ENCODE measurements at places on chromosomes 16 and 17. TPM values are rescaled to one million over a fixed set of nuclear protein-coding genes. Genes with fewer than 3 reads are reported as not detected.

The UTP4 gene
- total RNA-seq = 17.6 TPM

The PIRT gene
- not detected for total RNA-seq

The SECTM1 gene
- total RNA-seq = 3.0 TPM

The CBFA2T3 gene
- total RNA-seq = 11.0 TPM

The CDRT15L2 gene
- not detected for total RNA-seq

The ITGA2B gene
- total RNA-seq = 1.1 TPM

The KCNG4 gene
- not detected for total RNA-seq

The ABI3 gene
- 4.0 TPM for total RNA-seq

DNA sequence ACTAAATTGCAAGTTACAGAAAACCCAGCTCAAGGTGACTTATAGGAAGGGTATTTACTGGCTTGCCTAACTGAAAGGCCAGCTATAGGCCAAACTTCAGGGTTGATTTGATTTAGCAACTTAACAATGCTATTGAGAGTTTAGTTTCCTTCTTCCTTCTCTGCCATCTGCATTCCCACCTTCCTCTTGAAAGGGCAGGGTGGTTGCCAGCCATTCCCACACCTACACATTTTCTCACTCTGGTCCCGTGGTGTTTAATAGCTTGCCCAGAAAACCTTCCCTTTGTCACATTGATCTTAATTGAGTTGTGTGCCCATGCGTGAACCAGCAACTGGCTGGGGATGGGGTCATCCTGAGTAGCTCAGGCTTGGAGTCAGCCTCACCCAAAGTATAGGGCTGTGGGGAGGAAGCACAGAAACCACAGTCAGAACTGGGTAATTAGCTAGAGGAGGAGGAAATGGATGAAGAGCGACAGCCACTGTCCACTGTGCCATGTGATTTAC, 194.7 kb downstream of the SPECC1 start:
- DNase-seq = no peak

DNA sequence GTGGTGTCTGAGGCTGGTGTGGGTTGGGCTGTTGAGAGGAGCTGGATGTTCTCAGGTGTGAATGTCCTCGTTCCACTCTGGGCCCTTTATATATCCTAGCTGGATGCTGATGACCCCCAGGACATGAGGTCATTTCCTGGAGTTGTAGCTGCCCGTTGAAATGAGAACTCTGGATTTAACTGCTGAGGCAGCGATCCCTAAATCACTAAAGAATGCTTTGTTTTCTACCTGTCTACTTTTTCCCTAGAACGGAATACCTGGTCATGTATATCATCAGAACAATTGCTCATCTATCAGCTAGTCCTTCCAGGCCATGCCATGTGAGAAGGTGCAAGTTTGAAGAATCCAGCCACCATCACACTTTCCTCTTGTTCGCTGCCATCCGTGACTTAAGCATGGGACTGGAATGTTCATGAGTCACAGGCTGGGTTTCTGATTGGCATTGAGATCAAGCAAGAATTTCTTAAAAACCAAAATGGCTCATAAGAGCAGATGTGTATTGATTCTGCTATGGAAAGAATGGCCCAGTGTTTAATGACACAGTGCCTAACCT, at the start of gene KRTAP2-3:
KRTAP2-3 (minus strand) TSS at position 63 of the 553 bp plus-strand sequence. CDS start 64 bp downstream, outside the sequence.
- no peak for DNase-seq

- no peak for DNase-seq
These were observed 84.2 kb downstream of the TMC6 start for GRCh38 chr17:78044280-78044835.

DNA sequence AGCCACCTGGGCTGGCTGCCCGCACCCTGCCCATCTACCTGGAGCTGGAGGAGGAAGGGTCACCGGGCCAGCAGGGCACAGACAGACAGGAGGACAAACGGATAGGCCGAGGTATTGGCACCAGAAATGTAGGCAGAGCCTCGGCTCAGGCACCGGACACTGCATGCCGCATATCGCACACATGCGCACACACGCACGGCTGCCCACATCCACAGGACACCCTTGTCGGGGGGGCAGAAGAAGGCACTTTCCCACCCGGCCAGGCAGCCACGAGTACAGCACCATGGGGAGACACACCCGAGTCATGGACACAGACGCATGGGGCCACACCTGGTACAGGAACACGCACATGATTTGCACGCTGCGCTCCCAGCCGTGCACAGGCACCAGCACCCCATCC, 14.5 kb downstream of the CASKIN1 start:
- DNase-seq = no peak

- DNase-seq = no peak
These were observed 521.9 kb upstream of the HSBP1 start for GRCh38 chr16:83285921-83286320.

GRCh38 chr17:7203391-7203790, 16.2 kb downstream of the DLG4 start:
- no peak for DNase-seq

DNA sequence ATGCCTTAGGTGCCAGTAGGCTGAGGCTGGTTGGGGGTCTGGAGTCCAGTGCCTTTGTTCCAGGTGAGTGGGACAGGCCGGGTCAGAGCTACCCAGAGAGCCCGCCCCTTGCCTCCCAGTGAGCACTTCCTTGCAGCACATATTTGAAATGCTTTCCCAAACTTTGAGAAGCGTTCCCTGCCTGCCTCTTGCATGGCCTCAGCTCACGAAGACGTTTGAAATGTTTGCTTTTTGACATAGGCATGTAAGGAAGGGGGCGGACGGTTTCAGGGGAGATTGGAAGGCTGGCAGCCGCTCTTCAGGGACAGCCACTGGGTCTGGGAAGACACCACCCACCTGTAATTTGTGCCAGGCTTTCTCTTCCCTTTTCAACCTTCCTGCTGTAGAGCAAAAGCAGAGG, 5.1 kb upstream of the FOXL1 start:
- DNase-seq = no peak

DNA sequence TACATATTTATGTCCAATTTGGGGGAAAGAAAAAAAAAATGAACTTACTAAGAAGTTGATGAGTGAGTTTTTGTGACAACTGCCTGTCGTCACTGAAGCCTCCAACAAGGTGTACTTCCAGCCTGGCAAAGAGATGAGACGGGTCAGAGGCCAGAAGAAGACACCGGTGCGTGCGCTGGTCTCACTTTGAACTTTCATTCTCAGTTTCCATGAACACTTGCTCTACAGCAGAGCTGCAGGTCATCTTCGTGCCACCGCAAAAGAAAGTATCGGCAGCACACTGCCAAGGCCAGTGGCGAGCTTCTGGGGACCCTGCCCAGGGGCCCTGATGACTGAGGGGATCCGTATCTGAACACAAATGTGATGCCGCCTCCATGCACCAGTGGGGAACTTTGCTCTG, 11.6 kb downstream of the NTAN1 start:
- no peak for DNase-seq

DNA sequence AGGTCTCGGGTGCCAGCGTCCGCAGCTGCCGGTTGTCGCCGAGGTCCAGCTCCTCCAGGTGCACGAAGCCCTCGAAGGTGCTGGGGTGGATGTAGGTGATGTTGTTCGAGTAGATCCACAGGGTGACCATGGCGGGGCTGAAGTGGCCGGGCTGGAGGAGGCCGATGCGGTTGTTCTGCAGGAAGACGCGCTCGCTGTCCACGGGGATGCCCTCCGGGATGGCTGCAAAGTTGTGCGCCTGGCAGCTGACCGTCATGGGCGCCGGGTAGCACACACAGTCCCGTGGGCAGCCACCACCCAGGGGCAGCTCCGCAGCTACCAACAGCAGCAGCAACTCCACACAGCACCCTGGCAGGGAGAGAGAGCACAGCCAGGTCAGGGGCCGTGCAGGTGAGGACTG, 87.7 kb downstream of the RTN4RL1 start:
- DNase-seq = no peak

- DNase-seq = no peak
These were observed 52.2 kb downstream of the BCAS3 start for GRCh38 chr17:60729854-60730253.

- DNase-seq = no peak
These were observed 1508.2 kb downstream of the CDH11 start for GRCh38 chr16:63613701-63614100.

DNA sequence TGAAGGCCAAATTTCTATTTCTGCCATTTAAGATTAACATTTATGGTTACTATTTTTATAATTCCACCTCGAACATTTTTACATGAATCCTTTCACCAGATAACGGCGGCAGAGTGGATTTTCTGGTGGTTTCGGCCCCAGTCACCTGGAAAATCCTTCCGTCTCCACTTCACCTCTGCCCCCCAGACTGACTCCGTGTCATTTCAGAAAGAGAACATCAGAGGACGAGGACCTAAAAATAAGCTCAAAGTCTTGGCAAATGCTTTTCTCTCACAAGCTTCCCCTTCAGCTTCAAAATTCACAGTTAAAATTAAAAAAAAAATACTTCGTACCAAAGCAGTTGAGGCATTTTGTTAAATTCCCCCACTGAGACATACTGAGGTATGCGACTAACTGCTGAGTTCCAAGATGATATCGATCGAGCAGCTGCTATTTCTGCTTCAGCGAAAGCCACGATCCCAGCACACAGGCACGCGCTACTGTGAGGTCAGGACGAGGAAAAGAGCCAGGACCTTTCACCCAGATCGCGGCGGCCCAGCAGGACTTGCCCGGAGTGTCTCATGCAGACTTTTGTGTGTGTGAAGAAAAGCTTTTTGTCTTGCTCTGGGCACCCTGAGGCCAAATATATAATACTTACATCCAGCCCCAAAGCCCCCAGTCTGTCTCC, 36.8 kb downstream of the ASPA start:
- peak; percentile 90 for DNase-seq

DNA sequence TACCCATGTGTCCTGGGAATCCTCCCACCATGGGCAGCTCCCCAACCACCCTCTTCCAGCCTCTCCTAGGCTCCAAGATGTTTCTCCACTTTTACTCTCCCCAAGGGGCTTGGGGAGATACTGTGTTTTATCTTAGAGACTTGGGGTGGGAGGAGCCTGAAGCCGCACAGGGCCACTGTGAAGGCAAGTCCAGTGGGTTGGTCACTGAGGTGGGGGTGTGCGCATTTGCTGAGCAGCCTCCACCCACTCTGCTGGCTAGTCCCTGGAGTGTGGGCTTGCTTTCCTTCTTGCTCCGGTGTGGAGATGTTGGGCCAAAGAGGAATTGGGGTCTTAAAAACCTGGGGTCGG, 4.1 kb upstream of the CLDN9 start:
- no peak for DNase-seq

All from left lobe of liver (tissue), 2 donors.